Activated T-helper 1 cell treated with anti-CD3 and anti-CD28 coated beads, Interleukin-2, amount 50 U/mL, for 16 hours (primary cell): ENCODE measurements at places on chromosomes 11 and 22.
A peak's percentile ranks its signal among the peaks of the same experiment; 100 is the strongest.

- no peak for DNase-seq
These were observed 2.1 kb downstream of the TPCN2 start for GRCh38 chr11:69050592-69051380.

- DNase-seq: no peak
These were observed 18.8 kb downstream of the QSER1 start for GRCh38 chr11:32911413-32911812.

DNA sequence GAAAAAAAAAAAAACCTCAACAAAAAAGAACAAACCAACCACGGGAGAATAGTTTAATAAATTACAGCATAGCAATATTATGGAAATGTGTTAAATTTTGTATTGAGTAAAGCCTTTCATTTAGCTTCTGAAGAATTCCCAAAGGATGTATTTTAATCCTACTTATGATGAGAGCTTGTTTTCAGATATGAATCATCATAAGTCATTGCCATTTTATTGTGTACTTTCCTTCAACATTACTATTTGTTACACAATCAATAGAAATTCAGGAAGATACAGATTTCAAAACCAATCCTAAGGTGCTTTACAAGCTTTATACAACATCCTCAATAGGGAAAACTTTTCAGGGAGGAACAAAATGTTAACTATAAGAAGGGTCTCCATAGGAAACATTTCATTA is 200.6 kb upstream of the CTSC start:
- no peak for DNase-seq

- DNase-seq: no peak
These were observed 804.2 kb downstream of the NTM start for GRCh38 chr11:132174362-132175255.

DNA sequence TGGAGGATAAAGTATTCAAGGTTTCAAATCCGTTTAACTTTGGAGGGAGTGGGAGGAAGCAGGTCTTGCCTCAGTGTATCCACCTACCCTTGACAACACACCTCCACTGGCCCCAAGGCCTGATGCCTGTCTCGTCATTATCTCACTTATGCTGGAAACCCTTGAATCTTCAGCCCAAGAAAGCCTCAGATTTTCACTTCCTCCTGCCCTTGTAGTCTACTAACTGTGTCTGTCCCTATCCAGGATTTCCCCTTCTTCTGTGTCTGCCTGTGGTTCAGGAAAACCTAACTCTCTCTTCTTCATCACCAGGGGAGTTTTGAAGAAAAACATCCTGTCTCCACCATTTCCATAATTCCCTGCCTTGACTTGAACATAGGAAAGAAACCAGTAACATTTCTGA is 56.1 kb downstream of the SYT9 start:
- no peak for DNase-seq

GRCh38 chr11:78000193-78000592 is 5.7 kb upstream of the INTS4 start:
- peak; percentile 22 for DNase-seq

GRCh38 chr11:130616573-130616972 is 168.1 kb downstream of the ADAMTS15 start:
- DNase-seq: no peak

- no peak for DNase-seq
These were observed 46.9 kb downstream of the MICAL2 start for GRCh38 chr11:12157241-12157661.

- peak; percentile 51 for DNase-seq
These were observed 58.2 kb upstream of the FTH1 start for GRCh38 chr11:62025487-62026105.

DNA sequence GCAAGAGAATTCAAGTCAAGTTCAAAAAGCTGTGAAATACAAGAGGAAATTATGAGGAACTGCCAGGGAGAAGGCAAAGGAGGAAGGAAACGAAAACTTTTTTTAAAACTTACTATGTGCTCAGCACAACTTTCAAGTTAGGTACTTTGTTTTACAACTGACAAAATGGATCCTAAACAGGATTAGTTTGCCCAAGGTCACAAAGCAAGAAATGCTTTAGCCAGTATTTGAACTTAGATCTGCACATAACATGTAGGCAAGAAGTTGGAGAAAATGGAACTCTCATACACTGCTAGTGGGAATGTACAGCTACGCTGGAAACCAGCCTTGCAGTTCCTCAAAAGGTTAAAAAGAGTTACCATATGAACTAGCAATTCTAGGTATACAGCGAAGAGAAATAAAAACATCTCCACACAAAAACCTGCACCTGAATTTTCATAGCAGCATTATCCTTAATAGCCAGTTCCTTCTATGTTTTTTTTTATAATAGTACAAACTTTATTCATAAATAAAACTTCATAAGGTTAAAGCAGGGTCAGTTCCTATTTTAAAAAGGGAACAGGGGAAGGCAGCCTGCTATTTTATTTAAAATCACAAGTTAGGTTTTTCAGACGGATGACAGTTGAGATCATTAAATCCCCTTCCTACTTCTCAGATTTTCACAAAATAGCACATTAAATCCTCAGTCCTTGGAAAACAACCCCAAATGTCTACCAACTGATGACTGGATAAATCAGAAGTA is 19.2 kb downstream of the DDX6 start:
- DNase-seq: no peak

DNA sequence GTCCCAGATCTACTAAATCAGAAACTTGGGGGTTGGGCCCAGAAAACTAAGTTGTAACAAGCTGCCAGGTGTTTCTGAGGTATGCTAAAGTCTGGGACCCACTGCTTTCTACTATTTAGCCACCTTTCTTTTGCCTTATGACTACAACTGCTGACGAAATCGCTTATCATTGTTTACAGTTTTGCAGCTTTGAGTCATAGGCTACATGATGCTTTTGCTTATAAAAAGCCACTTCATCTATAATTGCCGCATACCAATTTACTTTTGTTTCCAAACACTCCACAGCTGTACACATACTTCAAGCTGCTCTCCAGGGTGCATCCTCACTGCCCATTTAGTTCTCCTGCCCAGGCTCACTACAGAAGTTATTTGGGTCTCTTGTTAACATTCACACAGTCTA is 144.7 kb downstream of the ENTHD1 start:
- DNase-seq: no peak

DNA sequence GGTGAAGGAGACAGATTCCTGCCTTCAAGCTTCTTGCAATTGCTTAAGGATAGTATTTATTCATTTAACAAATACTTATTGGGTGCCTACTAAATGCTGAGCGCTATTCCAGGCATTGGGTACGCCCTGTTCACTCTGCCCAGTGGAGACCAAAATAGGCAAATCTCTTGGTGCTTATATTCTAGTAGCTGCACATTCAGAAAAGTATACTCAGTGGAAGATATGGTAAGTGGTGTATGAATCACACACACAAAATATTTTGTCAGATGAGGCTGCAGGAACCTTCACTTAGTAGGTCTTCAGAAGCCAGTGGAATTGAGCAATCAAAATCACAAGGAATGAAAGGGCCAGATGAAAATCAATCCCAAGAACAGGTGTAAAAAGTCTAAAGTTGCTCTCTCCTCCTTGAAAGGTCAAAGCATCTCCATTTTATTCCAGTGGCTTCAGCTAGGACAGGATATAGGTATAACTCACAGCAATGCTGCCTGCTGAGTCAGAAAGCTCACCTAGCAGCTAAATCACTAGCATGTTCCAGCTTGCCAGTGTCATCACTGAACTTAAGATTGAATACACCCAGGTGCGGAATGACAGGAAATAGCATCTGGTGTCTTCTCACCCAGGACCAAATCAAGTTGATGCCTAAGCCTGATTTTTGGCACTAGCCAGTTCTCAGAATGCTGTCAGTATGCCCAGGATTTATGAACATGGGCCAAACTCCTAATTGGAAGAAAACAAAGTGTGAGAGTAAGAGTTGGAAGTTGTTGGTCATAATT is 83.9 kb downstream of the AMOTL1 start:
- DNase-seq: no peak

DNA sequence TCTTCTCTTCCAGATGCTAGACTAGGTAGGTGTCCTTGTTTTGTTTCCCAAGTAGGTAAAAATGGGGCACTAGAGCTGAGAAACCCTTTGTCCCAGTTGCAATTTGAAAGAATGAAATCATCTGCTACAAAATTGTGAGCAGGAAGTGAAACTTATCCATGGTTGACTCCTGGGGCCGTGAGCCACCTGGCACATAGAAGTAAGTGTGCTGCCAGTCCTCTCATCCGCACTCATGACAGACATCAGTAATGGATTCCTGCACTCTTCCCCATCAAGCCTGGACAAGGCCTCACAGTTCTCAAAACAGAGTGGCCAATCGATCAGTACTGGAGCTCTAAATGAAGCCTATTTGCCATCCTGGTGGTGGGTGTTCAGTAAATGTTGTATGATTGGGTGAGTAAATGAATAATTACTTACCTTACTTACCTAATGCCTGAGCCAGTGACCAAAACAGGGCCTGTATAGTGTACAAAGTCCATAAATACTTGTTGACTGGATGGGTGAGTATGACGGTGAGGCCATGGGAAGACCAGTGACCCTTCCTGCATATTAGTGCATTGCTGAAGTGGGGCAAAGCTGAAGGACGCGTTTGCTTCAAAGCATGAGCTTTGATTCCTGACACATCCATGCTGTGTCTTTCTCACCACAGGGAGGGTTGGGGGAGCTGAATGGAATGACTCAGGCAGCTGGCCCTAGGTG is 68.9 kb upstream of the HEPHL1 start:
- DNase-seq: no peak

GRCh38 chr22:44625981-44626687 is 75.9 kb upstream of the PRR5 start:
- peak; percentile 64 for DNase-seq

DNA sequence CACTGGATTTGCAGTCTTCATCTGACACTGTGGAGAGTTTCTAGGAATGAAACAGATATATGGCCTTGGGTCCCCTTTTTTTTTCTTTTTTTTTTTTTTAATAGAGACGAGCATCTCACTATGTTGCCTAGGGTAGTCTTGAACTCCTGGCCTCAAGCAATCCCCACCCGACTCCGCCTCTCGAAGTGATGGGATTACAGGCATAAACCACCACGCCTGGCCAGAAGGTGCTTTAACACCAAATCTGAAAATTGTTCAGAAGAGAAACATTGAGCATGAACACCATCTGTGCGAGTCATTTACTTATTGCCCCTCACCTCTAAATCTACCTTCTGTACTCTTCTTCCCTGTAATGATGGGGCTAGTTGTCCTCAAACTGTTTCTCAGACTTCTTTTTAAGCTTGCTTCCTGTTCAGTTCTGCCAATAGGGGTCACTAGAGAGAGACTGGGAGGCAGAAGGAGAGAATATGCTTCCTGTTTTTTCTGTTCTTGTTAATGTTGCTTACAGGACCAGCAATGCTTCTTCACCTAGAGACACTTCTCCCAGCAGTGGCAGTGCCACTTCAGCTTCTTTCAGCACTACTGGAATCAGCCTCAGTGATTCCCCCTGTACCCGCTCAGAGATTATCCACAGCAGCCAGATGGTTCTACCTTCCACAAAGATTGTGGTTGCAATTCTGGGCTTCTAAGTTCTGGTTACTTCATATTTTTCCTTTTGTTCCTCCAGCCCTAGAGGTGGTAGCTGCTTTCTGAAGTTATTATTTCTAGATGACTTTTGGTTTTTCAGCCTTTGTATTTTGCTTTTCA is 20.8 kb upstream of the ZBED5 start:
- no peak for DNase-seq

- DNase-seq: no peak
These were observed 5.8 kb upstream of the BRD1 start for GRCh38 chr22:49833340-49834007.

- no peak for DNase-seq
These were observed 6.7 kb downstream of the PHOX2A start for GRCh38 chr11:72237112-72237931.

DNA sequence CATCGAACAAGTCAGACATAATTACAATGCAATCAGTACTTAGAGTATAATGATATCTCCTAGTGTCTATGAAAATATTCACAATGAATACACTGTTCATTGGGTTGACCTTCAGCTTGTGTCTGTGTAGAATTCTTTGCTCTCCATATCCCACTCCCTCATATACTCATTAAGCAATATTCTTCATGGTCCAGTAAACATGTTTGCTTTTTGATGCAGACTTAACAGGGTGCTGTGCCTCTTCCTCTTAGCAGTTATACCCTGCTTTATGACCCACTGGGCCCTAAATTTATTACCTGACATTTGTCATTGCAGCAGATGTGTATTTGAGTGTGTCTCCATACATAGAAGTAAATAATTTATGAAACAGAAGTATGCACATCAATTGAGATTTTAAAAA is 352.5 kb upstream of the CCDC179 start:
- DNase-seq: no peak

GRCh38 chr11:78194490-78194889 is 5.8 kb downstream of the USP35 start:
- DNase-seq: no peak

DNA sequence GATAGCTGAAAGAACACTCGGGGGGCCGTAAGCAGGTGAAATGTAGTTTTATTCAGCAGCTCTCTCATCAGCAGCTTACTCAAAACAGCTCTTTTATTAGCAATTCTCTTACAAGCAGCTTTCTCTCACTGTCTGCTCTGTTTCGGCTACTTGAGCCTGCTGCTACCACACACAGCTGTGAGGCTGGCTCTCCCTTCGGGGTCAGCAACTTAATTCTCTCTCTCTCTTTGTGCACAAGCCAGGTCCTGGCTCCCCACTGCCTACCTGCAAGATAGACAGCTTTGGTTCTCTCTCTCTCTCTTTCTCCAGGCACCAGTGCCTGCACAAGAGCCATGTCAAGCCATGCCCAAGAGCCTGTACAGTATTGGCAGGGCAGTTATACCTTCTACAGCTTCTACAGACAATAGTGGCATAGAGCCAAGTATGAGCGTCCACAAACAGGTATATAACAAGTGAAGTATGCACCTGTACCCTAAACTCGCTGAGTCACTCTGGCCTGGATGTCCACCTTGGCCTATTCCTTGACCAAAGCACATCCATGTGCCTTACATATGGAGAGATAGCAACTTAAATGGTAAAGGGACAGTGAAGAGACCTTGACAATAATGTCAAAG is 110.8 kb downstream of the MTNR1B start:
- no peak for DNase-seq

- DNase-seq: no peak
These were observed 93.2 kb downstream of the FAR1 start for GRCh38 chr11:13761716-13762115.

DNA sequence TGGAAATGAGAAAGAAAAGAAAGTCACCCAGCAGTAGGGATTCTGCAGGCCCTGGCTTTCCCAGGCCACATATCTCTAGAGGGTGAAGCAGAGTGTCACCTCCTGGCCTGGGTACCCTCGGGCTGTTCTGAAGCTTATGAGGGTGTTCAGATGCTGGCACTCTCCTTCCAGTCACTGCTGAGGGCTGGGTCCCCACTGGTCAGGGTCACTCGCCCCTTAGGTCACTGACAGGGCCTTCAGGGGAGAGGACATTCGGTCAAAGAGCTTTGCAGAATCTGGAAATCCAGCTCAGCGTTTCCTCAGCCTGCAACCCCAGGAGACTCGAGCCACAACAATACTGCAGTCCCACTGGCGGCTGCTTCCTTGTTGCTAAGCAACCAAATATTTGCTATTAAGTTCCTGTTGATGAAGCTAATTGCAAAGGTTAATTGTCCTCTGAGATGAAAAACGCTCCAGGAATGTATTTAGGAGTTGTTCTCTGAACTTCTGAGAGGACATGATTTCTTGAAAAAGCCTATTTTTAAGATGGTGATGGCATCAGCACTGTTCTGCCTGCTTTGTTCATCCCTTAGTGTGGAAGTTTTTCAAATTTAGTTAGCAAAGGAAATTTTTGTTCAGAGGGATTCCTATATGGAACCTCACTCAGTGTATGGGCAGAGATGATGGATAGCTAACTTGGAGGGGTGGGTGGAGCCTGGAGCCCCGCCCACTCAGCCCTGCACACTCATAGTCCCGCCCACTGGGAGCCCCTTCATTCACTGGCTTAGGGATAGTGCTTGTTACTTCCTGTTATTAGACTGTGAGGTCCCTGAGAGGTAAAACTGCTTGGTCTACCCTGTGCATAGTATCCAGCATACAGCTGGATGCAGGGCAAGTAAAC is 109.2 kb downstream of the CSNK2A3 start:
- no peak for DNase-seq
